ENCODE measurements at places on chromosomes 6 and 20.

DNA sequence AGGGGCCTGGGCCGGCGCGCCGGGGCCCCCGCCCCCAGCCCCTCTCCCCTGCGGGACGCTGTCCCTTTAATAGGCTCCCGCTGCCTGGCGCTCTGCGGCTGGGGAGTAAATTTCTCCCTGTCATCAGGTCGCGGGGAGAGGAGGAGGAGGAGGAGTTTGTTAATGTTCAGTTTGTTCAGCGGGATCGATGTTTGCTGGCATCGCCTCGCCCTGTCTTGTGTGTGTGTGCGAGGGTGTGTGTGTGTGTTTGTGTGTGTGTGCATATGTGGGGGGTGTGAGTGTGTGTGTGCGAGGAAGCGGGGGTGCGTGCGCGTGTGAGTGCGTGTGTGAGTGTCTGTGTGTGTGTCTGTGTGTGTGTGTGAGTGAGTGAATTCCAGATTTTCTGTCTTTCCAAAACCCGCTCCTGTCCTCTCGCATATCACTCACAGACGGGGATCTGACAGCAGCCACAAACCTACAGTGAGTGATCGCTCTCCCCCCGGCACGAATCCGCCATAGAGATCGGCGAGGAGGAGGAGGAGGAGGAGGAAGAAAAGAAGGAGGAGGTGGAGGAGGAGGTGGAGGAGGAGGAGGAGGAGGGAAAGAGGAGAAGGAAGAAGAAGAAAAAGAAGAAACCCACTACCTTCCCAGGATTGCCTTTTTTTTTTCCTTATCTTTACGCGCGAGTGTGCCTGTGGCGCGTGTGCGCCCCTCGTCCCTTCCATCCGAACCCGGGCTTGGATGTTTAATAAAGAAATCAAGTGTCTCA is at the start of gene TSHZ2:
TSS of gene TSHZ2 (plus strand) at position 169 of the 748 bp plus-strand sequence. CDS start 936 bp downstream, outside the sequence.
- peak; percentile 46 for DNase-seq

- peak; percentile 41 for DNase-seq
These were observed 143.7 kb upstream of the PTPN1 start for GRCh38 chr20:50366270-50367103.

DNA sequence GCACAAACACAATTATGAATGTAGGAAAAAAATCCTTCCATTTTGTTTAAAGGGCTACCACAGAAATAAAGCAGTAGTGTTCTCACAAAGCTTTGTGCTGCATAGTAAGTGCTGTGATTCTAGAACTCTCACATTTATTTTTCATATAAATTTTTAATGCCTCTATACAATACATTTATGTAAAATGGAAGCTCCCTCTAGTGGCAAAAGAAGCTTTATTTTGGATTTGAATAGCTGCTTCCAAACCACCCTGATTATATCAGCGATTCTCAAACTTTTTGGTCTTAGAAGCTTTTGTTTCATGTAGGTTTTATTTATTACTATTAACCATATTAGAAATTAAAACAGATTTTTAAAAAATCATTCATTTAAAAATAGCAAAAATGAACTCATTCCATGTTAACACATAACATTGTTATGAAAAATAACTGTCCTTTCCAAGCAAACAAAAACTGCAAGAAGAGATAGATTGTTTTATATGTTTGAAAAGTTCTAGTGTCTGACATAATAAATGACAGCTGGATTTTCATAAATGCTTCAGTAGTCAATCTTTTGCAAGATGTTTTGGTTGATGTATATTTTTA is 38.4 kb downstream of the HS3ST5 start:
- DNase-seq: peak; percentile 46

GRCh38 chr20:48564982-48565539 is 262.7 kb downstream of the PREX1 start:
- DNase-seq: no peak

- DNase-seq: no peak
These were observed 98.0 kb downstream of the TOX2 start for GRCh38 chr20:44012466-44013226.

- no peak for DNase-seq
These were observed 118.1 kb downstream of the CEBPB start for GRCh38 chr20:50308513-50309279.

- DNase-seq: no peak
These were observed 9.5 kb downstream of the HLA-DRA start for GRCh38 chr6:32449088-32449736.

GRCh38 chr6:53259860-53260580 is 88.7 kb downstream of the ELOVL5 start:
- DNase-seq: no peak

- DNase-seq: no peak
These were observed 87.3 kb downstream of the TOX2 start for GRCh38 chr20:44001667-44002596.

GRCh38 chr20:48582673-48582985 is 245.2 kb downstream of the PREX1 start:
- no peak for DNase-seq

- no peak for DNase-seq
These were observed 896 bp upstream of the RNASET2 start for GRCh38 chr6:166957087-166957804.

- DNase-seq: no peak
These were observed 64.4 kb downstream of the TULP4 start for GRCh38 chr6:158376631-158377081.
